ENCODE measurements at places on chromosomes 5 and 9.

DNA sequence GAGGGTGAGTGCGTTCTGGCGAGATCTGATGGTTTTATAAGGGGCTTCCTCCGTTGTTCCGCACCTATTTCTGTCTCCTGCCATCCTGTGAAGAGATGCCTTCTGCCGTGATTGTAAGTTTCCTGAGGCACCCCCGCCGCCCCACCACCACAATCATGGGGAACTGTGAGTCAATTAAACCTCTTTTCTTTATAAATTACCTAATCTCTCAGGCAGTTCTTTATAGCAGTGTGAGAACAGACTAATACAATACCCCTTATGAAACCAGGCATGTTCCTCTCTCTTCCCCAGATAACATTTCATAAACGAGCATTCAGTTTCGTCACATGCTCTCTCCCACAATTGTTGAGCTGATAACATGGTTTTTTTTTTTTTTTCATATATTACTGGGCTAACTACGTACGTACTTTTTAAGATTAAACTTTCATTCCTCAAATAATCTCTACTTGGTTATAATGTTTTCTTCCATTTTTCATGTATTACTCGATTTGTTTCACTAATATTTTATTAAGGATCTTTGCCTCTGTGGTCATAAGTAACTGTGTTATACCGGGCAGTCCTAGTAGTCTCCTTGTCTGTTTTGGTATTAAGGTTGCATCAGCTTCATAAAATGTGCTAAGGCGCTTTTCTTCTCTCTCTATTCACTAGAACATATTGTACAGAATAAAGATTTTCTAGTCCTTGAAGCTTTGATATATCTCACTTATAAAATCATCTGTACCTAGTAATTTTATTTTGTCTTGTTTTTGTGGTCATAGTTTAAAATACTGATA lies 64.9 kb upstream of the MVB12B start:
- no peak for DNase-seq

DNA sequence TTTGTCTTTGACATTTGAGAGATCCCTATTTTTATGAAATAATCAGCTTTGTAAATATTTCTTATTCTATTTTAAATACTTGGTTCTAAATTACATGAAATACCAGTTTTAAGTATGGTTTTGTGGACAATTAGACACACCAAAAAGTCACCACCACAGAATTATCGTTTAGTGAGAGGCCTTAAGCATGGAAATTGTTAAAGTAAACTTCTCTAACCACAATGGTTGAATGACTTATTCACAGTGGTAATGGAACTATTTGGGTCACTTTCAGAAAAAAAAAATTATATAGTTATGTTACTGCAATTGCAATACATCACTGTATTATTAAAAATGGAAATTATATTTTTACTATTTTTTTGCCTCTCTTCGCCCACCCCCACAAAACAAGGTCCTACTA lies 1252.5 kb downstream of the EFNA5 start:
- DNase-seq = no peak

DNA sequence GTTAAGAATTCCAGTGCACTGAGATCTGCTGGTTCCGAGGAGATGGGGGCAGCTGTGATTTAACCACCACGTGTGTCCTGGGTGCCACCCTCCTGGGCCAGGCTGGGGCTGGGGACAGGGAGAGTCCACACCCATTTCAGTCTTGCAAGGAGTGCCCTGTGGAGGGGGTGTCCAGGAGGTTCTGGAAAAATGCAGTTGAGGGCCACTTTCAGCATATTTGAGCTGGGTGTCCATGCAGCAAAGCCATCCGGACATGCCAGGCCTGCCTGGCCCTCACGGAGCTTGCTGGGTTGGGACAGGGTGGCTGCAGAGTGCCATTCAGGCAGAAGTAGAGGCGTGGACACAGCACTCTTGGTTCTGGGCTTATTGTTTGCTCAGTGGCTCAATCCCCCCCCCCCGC lies 68.1 kb downstream of the NEK6 start:
- no peak for DNase-seq

DNA sequence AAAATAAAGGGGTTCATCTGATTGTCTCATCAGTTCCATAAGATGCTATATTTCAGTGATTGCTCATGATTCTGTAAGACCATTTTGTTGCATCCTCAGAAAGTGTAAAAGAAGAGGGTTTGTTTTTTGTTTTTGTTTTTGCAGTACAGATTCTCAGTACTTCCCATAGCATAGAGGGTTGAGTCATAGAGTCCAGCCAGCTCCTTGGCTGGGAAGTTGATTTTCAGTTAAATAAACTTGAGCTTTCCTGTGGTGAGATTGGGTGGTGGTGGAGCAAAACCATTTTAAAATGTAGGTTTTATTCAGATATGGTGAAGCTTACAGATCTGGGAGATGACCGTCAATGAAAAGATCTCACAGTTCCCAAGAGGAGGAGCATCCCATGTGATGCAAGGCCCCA lies 48.2 kb downstream of the DAPK1 start:
- DNase-seq = no peak

Data from stimulated activated CD4-positive, alpha-beta T cell treated with anti-CD3 and anti-CD28 coated beads, Interleukin-1b, Interleukin-23, amount 100 ng/mL, for 1 hour (primary cell).